ENCODE measurements at places on chromosomes 3 and 15.

DNA sequence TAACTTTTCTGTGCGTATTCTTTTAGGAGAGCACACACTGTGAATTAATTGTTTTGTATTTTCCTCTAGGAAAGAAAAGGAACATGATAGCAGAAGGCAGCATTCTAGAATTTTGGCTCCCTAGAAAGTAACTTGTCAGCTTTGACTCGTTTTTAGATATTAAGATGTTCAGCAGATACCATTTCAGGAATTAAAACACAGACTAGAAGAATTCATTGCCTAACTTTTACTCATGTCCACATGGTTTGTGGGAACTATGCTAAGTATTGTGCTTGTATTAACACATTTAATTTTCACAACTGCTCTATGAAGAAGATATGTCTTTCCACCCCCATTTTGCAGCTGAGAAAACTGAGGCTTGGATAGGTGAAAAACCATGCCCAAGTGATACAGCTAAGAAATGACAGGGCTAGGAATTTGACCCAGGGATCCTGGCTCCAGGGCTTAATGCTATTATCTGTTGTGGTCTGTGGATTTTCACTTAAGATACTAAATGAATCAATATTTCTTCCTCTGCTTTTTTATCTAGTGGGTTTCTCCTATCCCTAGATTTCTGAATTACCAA, 128.8 kb downstream of the MITF start:
- peak; percentile 17 for DNase-seq

DNA sequence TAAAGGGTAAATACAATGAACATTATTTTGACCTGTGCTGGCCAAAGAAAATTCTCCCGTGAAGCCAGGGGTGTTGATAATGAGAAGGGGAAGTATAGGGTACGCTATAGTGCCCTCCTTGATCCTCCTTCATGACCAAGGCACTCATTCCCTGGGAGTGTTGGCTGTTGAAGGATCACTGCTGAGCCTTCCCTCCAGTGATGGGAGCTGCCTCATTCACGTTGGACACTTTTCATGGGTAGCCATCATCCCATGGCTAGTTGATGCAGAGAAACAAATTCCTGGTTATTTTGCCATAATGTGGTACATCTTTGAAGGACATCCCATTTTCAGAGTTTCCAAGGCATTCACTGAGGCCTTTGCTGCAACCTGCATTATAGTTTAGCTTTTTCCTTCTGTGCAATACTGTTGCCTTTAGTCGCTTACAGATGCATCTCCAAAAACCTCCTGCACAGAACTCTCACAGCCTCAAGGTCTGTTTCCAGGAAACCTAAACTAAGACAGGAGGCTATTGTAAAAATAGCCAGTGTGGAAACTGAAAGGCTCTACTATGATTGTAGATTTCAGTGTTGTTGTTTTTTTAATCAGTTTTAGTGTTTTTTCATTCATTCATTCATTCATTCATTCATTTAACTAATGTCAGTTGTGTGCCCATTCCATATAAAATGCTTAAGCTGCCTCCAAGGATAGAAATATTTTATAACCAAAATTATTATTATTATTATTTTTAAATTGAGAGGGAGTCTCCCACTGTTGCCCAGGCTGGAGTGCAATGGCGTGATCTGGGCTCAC, 40.8 kb downstream of the TGFBR2 start:
- DNase-seq, result no peak

- no peak for DNase-seq
Measured at GRCh38 chr3:78048698-78049097, 1008.8 kb downstream of the ROBO2 start.

DNA sequence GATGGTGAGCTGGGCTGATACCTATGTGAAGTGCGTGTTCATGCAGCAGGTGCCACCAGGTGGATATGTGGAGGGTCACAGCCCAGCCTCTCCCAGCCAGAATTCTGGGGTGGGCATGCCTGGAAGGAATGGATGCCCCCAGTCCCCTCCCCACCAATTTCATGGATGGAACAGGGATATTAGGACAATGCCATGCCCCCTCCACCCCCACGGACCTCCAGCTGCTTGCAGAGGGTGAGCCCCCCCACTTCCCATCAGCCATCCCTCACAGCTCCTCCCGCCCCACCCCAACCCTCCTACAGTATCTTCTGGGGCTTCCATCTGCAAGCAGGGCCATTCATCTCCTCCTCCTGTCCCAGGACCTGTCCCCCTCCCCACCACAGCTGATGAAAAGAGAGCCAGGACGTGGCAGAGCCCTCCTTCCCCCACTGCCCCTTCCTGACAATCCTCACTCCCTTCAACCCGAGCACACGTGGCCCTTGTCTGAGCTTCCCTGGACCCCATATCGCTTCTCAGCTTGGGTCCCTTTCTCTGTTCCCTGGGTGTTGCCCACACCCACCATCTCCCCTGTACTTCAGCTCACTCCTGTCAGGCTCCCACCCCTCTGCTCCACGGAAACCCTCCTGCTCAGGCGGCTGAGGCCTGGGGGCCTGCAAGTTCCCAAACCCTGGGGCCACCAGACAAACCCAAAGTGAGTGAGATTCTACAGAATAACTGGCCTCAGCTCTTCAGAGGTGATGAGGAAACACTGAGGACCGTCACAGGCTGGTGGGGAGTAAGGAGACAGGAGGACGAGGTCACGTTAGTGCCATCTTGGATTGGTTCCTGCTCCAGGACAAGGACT, 2.8 kb upstream of the SEMA3G start:
- DNase-seq, result no peak

DNA sequence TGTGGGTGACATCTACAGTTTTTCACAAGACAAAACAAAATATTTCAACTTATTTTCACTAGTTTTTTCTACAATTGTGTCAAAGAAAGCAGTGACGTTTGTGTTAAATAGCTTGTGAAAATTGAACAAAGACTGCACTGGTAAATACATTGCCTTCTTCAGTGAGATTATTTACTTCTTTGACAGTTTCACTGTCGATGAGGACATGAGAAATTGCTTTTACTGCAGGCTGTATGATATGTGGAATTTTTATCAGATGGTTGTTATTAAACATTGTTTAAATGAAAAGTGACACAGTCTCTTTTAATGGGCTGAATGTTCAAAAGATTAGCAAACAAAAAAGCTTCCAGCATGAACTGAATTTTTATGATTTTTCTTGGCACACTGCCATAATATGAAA, 773.9 kb upstream of the CADM2 start:
- DNase-seq, result no peak

DNA sequence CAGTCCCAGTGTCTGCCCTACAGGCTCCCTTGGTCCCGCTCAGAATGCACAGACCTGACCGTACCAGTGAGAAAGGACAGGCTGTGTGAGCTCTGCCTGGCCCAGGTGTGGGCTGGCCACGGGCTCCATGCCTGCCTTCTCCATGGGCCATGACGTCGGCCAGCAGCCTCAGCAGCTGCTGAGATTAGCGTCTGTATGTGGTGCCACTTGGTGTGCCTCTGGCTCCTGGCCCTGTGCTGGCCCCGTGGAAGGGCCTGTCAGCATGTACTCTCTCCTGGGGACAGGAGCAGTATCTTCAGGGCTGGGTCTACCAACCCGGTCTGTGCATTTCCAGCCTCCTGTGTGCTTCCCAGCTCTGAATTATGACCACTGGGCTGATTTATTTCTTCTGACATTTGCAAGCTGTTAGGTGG, 25.7 kb downstream of the KLF13 start:
- no peak for DNase-seq

DNA sequence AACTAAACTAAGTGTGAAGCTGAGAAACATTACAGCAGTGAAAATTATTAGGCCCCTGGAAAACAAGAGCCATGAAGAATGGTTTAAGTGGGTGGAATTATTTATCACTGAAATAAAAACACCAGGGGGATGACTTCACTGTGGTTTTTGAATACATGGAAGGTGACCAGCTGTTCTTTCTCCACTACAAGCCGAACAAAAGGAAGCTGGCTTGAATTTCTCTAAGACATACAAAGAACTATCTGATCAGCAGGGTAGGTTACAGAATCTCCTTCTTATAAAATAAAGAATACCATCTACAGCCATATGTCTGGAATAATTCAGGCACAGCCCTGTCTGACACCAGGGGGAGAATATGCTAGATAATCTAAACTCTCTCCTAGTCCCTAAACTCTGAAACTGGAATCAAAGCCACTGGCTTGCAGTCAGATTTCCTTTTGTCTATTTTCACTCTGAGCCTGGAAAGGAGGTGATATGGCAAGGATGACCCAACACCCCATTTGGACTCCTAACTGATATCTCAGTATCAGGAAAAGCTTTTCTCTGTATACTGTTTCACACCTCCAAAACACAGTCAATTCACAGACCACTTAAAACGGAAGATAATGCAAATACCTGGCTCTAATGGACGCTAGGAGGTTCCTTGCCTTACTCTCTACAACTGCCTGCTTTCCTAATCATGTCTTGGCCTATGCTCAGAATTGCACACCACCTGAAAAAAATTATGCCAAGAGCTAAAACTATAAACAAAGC, 31.2 kb downstream of the SPATA12 start:
- DNase-seq, result no peak

DNA sequence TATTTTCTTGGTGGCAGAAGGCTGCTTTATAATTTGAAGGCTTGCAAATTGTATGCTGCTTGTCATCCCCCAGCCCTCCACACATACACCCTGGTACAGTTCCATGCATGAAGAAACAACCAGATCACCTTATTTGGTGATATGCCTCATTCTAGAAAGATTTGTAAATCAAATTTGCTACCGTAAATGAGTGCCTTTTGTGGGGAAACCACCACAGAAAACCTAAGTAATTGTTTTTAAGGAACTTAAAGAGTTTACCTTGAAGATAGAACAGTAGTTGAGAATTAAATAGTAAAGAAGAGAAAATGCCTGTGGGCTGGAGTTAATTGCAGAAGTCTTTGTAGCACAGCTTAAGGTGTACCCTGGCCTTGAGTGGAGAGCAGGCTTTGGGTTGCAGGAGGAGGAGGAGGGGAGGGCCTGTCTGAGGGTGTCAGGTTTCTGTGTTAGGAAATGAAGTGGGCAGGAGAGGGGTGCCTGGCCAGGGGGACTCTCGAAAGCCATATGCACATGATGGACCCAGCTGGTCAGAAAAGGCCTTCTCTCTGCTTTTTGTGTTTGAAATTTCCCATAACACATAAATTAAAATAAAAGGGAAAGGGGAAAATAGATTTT, 6.9 kb downstream of the NIPA2 start:
- DNase-seq, result no peak

DNA sequence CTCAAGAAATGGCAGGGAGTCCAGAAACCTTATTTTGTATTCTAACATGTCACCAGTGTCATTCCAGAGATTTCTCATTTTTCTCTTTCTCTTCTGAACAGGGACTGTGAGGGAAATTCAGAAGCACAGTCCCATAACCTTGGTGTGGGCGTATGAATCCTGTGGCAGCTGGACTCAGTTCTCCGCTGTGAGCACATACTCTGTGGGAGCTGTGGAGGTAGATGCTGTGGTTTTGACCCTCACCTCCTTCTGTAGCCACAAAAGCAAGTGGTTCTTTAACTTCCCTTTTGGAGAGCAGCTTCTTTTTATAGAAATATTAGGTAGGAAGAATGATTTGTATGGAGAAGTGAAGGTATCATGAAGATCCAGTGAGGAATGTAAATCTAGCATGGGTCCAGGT, 13.4 kb downstream of the TMEM207 start:
- no peak for DNase-seq

DNA sequence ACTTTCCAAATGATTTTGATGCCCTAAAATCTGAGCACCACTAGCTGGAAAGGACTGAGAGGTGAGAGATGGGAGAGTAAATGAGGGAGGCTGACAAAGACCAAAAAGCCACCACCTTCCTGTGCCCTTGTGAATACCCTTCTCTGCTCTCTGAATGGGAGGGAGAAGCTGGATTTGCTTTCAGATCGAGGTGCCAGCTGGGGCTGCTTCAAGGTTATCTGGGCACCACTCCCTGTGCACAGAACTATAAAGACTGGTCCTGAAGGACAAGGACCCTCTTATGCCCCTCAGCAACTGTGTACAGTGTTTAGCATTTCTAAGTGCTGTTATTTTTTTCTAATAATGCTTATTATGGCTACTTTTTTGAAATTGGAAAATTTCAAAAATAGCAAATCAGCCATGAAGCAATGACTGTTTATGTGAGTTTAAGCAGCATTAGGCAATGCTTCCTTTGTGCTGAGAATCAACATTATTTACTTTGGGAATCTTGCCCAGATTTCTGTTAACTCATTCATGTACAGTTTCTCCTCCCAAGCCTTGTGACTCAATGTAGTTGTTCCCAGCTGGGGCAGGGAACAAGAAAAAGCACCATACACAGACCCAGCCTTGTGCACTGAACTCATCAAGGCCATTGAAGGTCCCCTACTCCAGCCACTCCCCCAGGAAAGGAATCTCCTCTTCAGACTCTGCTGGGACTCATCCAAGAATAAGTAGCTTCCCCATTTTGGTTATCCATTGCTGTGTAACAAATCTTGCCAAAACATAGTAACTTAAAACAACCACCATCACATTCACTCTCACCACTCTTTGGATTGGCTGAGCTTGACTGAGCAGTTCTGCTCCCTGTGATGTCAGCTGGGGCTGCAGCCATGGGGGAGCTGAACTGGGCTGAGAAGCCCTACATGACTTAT, 37.3 kb upstream of the CDV3 start:
- peak; percentile 87 for DNase-seq
